Activated T-helper 1 cell treated with anti-CD3 and anti-CD28 coated beads, Interleukin-12 subunit alpha, Interleukin-12 subunit beta, Interleukin-2, Interleukin-4 antibody, amounts not matched to agents 30 ng/mL and 10 ng/mL and 1 ng/mL, durations not matched to agents 14 hours and 24 hours and 36 hours (primary cell): ENCODE measurements at places on chromosomes 5 and 9. TPM values are rescaled to one million over a fixed set of nuclear protein-coding genes. Genes with fewer than 3 reads are reported as not detected.

ZBED3 gene
- 0.49 and 1.0 TPM in 2 replicates for total RNA-seq

- no peak for DNase-seq
Measured at GRCh38 chr9:92723299-92723625, 41.4 kb downstream of the BICD2 start.

- no peak for DNase-seq
Measured at GRCh38 chr9:134060546-134060945, 7.3 kb downstream of the BRD3 start.

GRCh38 chr9:38622288-38622674 lies 1.9 kb upstream of the ANKRD18A start:
- DNase-seq: no peak

MZB1 gene
- total RNA-seq: 38.1 and 38.8 TPM in 2 replicates

SLC45A2 gene
- 0.18 TPM in 1 of 2 replicates, not detected in the other for total RNA-seq

GRCh38 chr9:109640580-109641371 lies 139.2 kb upstream of the PALM2AKAP2 start:
- DNase-seq: no peak

GRCh38 chr5:34526682-34527305 lies 129.3 kb upstream of the RAI14 start:
- no peak for DNase-seq

ARL14EPL gene
- total RNA-seq: not detected in 2 replicates

GRCh38 chr9:92404042-92404836 lies at the start of gene OGN:
OGN (minus strand) TSS chr9:92404578; CDS start chr9:92403407, 1,171 bp downstream.
- no peak for DNase-seq

GLIPR2 gene
- 26.3 and 27.5 TPM in 2 replicates for total RNA-seq

- DNase-seq: no peak
Measured at GRCh38 chr9:87193925-87194868, 246.9 kb upstream of the GAS1 start.

- DNase-seq: no peak
Measured at GRCh38 chr5:21397693-21398092, 1409.7 kb upstream of the CDH18 start.

GRCh38 chr9:120524038-120524437 lies 55.9 kb downstream of the CDK5RAP2 start:
- DNase-seq: no peak

- no peak for DNase-seq
Measured at GRCh38 chr9:110217656-110218099, 9.7 kb upstream of the C9orf152 start.

CAMK4 gene
- total RNA-seq: 51.8 and 56.9 TPM in 2 replicates

LHFPL2 gene
- 0.08 and 0.47 TPM in 2 replicates for total RNA-seq

DNA sequence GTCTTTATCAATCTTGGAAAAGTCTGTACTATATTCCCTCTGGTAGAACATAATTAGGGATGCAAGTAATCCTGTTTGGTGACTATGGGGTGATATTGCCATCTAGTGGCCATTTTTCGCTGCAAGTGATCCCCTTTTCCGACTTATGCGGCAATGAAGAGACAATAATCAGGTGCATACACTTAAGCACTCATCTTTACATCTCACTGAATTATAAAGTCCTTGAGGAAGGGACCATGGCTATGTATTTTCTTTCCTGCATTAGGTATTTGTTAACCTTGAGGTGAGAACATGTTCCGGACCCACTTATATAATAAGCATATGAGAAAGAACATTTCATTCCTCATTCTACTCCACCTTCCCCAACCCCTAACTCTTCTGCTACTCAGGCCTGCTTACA lies 19.6 kb upstream of the LIX1 start:
- peak; percentile 20 for DNase-seq

- no peak for DNase-seq
Measured at GRCh38 chr9:28004900-28005299, 431.6 kb upstream of the C9orf72 start.

PCDHA9 gene
- not detected in 2 replicates for total RNA-seq

ARL10 gene
- 19.4 and 22.3 TPM in 2 replicates for total RNA-seq

GDNF gene
- 0.36 and 0.44 TPM in 2 replicates for total RNA-seq

- no peak for DNase-seq
Measured at GRCh38 chr5:83414601-83415000, 56.9 kb upstream of the VCAN start.

DNA sequence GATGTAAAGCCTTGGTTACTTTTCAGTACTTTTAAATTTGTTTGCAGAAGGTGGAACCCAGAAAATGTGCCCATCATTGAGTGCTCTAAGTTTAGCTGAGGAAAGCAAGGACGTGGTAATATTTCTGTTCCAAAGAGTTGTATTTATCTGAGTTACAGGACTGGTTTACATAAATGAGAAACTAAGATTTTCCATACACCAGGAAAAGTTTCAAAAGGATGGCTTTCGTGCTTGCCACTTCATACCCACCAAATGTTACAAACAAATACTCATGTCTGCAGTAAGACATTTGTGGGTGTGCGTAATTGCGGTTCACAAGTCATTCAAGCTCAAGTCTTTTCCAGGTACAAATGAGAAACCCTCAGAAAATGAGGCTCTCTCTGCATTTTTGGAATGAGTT lies 68.1 kb downstream of the CWC27 start:
- DNase-seq: no peak

EGR1 gene
- total RNA-seq: 42.8 and 43.0 TPM in 2 replicates

DNA sequence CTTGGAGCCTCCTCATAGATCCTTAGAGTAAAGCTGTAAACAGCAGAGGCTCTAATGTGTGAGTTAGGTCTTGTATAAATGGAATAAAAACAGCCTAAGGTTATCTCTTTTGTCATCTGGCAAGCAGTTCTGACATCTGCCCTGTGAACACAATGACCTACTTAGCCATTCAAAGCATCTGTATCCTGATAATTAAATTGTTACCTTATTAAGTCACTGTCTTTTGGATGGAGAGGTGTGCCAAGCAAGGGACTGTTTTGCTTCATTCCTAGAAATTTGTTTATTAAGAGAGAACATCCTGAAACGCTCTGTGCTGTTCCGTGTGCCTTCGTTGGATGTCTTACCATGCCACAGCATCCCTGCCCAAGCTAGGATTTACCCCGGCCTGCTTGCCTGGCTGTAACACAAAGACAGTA lies 1.5 kb downstream of the LSM11 start:
- DNase-seq: no peak

BRD3 gene
- total RNA-seq: 34.2 and 36.7 TPM in 2 replicates

- no peak for DNase-seq
Measured at GRCh38 chr9:80615964-80616363, 1044.2 kb downstream of the TLE4 start.

- DNase-seq: no peak
Measured at GRCh38 chr5:106454651-106455415, 1215.9 kb downstream of the EFNA5 start.

- DNase-seq: no peak
Measured at GRCh38 chr9:15670894-15671293, 118.1 kb downstream of the CCDC171 start.

- no peak for DNase-seq
Measured at GRCh38 chr5:52988335-52989024, 672 bp upstream of the ITGA2 start.

- DNase-seq: no peak
Measured at GRCh38 chr5:118353970-118354369, 634.4 kb downstream of the DTWD2 start.

- DNase-seq: no peak
Measured at GRCh38 chr5:72290356-72291133, 29.5 kb downstream of the MRPS27 start.

- DNase-seq: no peak
Measured at GRCh38 chr9:109455861-109456260, 42.2 kb downstream of the PTPN3 start.

SPINK13 gene
- not detected in 2 replicates for total RNA-seq

DNA sequence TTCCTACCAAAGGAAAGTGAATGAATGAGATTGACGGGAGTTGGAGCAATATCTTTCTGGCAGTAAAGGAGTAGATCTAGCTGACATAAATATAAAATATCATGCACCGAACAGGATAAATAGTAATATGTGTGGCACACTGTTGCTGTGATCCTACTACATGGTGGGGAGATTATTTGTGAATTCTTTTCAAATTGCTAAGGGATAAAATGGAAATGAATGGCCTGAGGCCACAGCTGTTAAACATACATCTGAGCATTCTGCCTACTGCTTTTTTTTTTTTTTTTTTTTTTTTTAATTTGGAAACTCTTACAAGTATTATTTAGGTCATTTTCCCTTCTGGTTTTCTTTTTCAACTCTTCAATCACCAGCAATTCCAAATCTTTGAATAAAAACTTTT lies 66.8 kb downstream of the MEF2C start:
- no peak for DNase-seq

C6 gene
- not detected in 2 replicates for total RNA-seq

ERP44 gene
- 17.3 and 18.1 TPM in 2 replicates for total RNA-seq

SLC31A2 gene
- total RNA-seq: 6.0 and 6.5 TPM in 2 replicates

- no peak for DNase-seq
Measured at GRCh38 chr9:36818242-36818938, 215.7 kb downstream of the PAX5 start.

DNA sequence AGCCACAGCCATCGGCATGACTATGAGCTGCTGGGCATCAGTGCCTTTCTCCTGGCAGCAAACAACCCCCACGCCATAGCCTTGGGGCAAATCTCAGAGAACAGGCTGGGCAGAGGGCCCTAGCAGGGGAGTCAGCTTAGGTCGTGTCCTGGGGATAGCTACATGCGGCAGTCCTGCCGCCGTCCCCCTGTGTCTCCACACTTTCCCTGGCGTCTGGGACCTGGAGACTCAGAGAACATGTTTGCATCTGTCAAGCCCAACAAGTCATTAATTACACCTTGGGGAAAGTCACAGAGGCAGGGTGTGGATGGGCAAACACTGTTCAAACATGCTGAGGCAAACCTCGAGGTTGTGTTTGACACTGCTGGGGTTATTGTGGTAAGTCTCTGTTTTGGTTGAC lies 123.6 kb downstream of the C5orf15 start:
- no peak for DNase-seq

DNA sequence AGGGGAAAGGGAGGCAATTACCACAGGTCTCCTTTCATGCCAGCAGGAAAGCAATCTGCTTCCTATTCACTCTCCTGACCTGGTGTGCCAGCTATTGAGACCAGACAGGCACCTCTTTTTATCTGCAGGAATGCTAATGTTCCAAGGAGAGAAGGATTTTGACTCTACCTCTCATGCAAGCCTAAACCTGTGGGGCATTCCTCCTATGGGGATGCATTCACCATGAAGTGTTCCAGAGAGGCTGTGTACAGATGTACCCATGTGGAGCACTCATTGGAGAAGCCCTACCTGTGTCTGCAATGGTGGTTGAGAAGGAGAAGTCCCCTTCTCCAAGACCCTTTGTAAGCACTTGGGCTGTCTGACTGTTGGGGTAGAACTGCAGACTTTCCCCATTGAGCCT lies 45.4 kb upstream of the EDIL3 start:
- DNase-seq: no peak

DNA sequence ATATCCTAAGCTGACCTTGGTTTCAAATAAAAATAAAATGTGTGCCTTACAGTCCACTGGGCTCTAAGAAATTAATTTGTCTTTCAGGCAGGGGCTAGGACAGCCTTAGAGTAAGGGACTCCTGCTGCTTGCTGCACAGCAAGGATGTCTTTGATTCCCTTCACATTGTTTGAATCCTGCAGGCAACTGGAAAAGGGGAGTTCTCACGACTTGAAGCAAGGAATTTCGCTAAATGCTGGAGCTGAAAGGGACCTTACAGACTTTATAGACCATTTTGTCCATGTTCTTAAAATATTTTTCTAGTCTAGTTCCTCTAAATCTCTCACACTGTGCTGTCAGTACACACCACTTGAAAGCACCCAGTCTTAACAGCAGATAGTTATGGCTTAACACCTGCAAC lies 35.6 kb downstream of the FBXW11 start:
- DNase-seq: no peak

TMEM252 gene
- total RNA-seq: not detected in 2 replicates

DMRTA1 gene
- not detected in 2 replicates for total RNA-seq

DNA sequence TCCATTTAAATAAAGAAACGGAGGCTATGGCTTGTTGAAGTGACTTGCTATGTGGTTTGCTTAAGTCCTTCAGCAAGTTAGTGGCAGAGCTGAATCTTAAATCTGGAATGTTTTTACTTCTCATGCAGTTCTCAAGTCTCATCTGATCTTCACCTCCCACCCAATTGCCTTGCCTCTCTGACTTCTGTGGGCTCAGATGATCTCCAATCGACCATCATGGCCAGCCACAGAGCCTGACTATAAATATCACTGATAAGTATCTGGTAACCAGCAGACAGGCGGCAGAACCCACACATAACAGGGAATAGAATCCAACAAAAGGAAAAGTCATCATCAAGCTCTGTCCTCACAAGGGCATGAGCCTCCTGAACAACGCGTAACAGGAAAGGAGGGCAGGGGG lies 149.9 kb downstream of the FAM114A2 start:
- DNase-seq: no peak

CCL27 gene
- 0.62 TPM in 1 of 2 replicates, not detected in the other for total RNA-seq

DNA sequence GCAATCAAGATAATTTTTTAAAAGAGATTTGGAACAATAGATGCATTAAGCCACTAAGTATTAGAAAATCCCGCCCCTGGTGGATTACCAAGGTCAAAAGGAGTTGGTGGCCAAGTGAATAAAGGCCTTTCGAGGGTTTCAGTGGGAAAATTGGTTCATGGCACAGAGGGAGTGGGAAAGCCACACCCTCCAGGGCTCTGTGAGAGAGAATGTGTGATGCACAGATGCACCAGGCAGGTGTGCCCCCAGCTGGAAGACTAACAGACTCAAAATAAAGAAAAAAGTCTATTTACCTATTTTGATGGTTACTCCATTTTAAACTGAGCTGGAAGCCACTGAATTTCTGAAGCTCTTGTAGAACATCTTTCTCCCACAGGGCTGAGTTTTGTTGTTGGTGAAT lies 278.0 kb downstream of the DRD1 start:
- DNase-seq: no peak
